ENCODE measurements at places on chromosomes 4 and X. TPM values are rescaled to one million over a fixed set of nuclear protein-coding genes. Genes with fewer than 3 reads are reported as not detected.

UGT2A3 gene
- 0.53 TPM for total RNA-seq

MUC7 gene
- not detected for total RNA-seq

CTBP1 gene
- 85.9 TPM for total RNA-seq

PLAC8 gene
- total RNA-seq, result 4.0 TPM

PPM1K gene
- 56.4 TPM for total RNA-seq

SOX3 gene
- total RNA-seq, result not detected

CTAG2 gene
- total RNA-seq, result not detected

SLC25A6 gene
- total RNA-seq, result 125 TPM

RAI2 gene
- 4.7 TPM for total RNA-seq

IL1RAPL1 gene
- total RNA-seq, result 21.3 TPM

SYP gene
- 4.7 TPM for total RNA-seq

KLHL13 gene
- total RNA-seq, result 85.8 TPM

NSUN7 gene
- 9.0 TPM for total RNA-seq

XAGE2 gene
- total RNA-seq, result not detected

SPIN2A gene
- total RNA-seq, result 2.6 TPM

RHOXF1 gene
- not detected for total RNA-seq

HSFX2 gene
- 0.95 TPM for total RNA-seq

IL2 gene
- total RNA-seq, result not detected

HTRA3 gene
- 49.2 TPM for total RNA-seq

CXCL1 gene
- total RNA-seq, result 0.42 TPM

STPG2 gene
- 1.0 TPM for total RNA-seq

SSX1 gene
- total RNA-seq, result not detected

LPAR4 gene
- 20.5 TPM for total RNA-seq

LAS1L gene
- 12.6 TPM for total RNA-seq

MAGEA2 gene
- total RNA-seq, result not detected

MFAP3L gene
- 13.6 TPM for total RNA-seq

BEX5 gene
- total RNA-seq, result 1.2 TPM

SEC24B gene
- total RNA-seq, result 37.8 TPM

PLRG1 gene
- 78.4 TPM for total RNA-seq

ADAMTS3 gene
- 6.3 TPM for total RNA-seq
